T-helper 1 cell (primary cell): ENCODE measurements at places on chromosomes 6 and 20.

GRCh38 chr20:50144362-50144761 lies 9.2 kb downstream of the PEDS1 start:
- no peak for DNase-seq

GRCh38 chr20:905396-905961 lies 10.7 kb downstream of the ANGPT4 start:
- DNase-seq = no peak

- DNase-seq = no peak
These were observed 4.6 kb downstream of the MAD2L1BP start for GRCh38 chr6:43639984-43640800.

GRCh38 chr20:18847226-18847755 lies 33.7 kb downstream of the SCP2D1 start:
- DNase-seq = no peak

- no peak for DNase-seq
These were observed 598 bp downstream of the OGFR start for GRCh38 chr20:62805155-62805710.

DNA sequence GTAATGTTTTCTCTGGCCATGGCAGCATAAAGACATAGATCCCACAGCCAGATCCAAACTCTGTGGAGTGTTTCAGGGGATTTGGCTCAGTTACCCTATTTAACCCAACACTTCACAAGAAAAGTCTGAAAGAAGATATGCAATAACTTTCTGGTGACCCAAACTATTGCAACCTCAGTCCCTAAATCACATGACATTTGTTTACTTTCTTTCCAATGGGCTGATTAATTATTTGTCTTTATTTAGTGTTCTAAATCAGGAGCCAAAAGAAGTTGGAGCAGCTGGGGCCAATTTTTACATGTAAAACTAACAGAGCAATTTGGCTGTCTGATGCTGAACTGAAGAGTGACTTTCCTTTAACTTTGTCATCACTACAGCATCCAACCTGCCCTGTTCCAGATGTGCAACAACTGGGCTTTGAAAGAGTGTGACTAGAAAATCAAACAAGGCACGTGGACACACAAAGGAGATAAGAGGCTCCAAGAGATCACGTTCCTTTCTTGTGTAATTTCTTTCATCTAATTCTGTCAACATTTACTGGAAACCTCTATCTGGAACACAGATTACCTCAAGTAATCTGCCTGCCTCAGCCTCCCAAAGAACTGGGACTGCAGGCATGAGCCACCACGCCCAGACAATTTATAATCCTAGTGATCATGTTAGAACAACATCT lies 90.8 kb downstream of the TRMT11 start:
- no peak for DNase-seq

GRCh38 chr6:142545147-142545546 lies 243.3 kb downstream of the ADGRG6 start:
- no peak for DNase-seq

- no peak for DNase-seq
These were observed 54.3 kb downstream of the ADGRF5 start for GRCh38 chr6:46867411-46867810.

DNA sequence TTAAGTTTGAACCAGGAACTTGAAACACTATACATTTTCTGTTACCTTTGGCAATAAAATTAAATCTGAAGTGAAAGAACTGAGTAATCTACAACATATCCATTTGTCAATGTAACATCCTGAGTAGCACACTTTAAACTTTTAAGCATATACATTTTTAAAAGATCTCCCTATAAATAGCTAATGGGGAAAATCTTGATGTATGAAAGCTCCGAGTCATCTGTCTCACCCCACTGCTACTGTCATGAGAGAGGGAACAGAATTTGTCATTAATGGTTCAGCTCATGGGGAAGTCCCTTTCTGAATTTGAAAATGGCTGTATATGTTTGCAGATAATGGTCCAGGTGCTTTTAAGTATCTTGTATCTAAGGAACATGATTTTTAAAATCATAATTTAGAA lies 55.2 kb upstream of the NOX3 start:
- no peak for DNase-seq
